ENCODE measurements at places on chromosomes 16 and 17.

DNA sequence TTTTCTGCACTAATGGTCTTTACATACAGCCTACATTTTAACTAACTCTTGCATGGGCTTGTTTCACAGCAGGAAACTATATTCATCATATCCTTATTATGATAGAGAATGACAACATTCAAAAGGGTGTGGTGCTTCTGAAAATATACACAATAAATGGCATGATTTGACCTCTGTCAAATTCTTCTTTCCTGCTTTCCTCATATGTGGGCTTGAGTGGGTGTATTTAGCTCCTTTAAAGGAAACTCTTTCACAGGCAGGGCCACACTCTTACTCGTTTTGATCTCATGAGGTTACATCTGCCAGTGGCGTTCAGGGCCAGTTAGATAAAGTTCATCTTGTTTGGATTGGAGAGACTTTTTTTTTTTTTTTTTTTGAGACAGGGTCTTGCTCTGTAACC lies 6.1 kb downstream of the SLC35G3 start:
- DNase-seq = no peak

DNA sequence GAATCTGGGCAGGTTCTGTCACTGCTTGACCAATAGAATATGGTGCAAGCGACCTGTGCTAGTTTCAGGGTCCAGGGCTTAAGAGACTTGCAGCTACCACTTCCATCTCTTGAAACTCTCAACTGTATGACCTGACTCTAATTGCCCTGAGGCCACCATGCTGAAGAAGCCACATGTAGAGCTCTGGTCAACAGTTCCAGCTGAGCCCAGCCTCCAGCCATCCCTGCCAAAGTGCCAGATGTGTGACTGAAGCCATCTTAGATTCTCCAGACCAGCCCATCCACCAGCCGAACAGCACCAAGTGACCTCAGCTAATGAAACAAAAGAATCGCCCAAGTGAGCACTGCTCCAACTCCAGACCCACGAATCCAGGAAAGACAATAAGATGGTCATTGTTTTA lies 3.4 kb upstream of the MT2A start:
- DNase-seq = no peak

- DNase-seq = peak; percentile 32
Observed at GRCh38 chr16:48384520-48385252, 527 bp downstream of the SIAH1 start.

DNA sequence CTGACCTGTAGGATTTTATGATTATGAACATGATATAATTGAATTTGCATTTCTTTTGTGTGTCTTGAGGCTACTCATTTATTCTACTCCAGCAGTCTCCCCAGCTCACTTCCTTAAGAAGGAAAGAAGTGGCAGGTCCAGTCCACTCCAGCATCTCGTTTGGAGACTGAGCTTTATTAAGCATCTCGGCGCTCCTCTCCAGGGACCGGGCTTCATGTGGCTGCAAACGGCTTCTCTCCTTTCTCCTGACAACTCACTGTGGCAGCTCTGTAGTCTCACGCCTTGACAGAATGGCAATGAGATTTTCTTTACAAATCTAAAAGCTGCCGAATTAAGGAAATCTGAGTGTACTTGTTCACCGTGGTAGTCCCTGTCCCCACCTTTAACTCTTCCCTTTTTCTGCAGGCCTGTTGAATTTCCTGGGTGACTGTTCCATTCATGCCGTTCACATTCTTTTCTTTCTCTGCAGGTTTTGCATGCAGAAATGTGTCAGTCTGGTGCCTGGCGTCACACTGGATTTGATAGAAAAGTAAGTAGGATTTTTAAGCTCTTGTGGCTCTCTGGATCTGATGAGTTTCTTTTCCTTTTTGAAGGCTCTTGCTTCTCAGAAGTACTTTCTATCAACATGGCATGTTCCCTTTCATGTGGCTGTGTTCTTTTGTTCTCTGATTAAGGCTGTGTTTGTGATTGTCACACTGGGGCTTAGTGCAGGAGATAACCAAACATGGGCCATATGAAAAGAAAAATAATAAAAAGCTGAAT lies 200.5 kb upstream of the CHMP6 start:
- DNase-seq = no peak

DNA sequence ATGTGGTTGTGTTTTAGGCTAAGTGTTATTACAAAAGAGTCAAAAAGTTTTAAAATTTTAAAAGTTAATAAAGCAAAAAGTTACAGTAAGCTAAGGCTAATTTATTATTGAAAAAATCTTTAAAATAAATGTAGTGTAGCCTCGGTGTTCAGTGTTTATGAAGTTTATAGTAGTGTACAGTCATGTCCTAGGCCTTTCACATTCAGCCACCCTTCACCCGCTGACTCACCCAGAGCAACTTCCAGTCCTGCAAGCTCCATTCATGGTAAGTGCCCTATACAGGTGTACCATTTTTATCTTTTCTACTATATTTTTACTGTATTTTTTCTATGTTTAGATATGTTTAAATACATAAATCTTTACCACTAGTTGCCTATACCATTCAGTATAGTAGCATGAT lies 98.5 kb upstream of the RPRML start:
- DNase-seq = no peak

- DNase-seq = no peak
Observed at GRCh38 chr17:27609611-27610303, 21.2 kb upstream of the LGALS9 start.

DNA sequence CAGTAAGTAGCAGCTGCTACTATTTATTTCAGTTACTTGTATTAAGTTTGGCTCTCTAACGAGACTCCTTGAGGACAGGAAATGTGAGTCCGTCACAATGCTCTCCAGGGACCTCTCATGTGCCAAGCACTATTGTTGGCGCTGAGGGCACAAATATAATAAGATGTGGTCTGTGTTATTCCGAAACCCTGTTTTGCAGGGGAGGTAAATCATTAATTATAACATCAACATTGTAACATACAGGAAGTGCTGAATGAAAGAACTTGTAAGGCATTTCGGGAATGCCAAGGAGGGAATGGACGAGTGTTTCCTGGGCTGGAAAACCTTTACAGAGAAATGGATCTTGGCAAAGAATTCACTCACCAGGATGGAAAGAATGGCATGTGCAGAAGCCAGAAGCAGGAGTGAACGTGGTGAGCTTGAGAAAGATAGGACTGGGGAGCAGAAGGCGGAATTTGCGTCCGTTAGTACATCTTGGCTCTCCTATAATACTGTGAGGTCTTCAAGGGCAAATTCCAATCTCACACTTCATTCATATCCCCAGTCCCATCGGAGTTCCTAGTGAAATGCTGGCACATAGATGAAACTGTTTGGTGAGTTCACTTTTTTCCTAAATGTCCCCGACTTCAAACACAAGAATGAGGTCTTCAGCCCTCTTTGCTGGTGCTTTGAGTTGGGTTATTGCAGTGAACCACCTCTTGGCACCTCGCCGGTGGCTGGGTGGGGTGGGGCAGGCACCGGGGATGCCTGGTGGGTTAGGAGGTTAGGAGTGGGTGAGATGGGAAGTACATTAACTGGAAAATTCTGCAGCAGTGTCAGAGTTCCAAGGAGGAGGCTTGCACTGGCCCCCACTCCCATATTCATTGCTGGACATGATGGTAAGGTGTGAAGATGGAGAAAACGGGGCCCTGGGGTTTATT lies 11.5 kb downstream of the TAC4 start:
- no peak for DNase-seq

DNA sequence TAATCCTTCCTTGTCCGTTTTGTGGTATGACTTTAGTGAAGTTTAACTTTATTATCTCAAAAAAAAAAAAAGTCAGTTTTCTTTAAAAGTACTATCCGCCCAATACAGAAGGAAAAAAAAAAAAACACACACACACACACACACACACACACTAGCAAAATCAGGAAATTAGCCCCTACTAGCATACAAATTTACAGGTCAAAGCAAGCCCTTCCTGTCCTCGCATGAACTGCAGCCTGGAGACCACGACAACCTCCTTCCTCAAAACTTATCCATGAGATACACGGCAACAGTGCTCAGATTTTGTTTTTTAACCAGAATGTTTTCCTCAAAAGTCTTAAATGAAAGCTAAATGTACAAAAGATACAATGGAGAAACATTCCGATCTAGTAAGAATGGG lies 16.2 kb downstream of the NCOR1 start:
- DNase-seq = no peak

- DNase-seq = no peak
Observed at GRCh38 chr17:81309859-81310839, 15.0 kb upstream of the SLC38A10 start.

- peak; percentile 49 for DNase-seq
Observed at GRCh38 chr16:81723098-81723723, 55.9 kb upstream of the PLCG2 start.

DNA sequence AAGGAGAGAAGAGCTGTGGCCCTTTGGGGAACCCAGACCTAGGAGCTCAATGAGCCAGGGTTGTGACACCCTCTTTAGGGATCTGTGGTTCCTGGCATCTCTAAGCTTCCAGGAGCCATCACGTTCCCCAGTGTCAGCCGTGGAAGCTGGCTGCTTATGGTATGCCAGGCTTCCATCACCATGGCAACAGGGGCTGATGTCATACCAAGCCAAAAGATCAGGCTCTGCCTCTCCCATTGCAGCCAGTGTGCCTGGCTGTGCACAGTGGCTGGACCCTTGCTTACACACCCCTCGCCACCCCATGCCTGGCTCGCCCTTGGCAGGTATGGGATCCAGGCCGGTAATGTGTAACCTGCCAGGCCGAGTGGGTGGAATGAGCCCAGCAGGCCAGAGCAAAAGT lies 91.1 kb downstream of the SSH2 start:
- no peak for DNase-seq

- DNase-seq = peak; percentile 78
Observed at GRCh38 chr17:8939496-8940334, 25.8 kb downstream of the PIK3R5 start.

DNA sequence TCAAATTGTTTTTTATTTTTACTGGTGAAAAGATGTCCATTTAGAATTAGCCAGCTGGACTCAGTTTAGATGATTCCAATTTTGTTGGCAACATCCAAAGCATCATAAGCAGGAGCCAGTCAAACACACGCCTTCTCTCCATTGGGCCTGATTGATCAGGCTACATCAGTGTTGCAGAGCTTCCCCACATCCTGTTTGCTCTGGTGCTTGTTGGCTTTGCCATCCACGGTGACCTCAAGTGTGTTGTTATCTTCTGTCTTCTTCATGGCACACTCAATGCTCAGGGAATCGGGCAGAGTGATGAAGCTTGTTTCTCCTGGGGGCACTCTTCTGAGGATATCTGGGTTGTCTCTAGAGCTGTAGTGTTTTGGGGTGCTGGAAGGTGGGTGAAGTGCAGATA lies 6.3 kb upstream of the NETO2 start:
- DNase-seq = no peak

DNA sequence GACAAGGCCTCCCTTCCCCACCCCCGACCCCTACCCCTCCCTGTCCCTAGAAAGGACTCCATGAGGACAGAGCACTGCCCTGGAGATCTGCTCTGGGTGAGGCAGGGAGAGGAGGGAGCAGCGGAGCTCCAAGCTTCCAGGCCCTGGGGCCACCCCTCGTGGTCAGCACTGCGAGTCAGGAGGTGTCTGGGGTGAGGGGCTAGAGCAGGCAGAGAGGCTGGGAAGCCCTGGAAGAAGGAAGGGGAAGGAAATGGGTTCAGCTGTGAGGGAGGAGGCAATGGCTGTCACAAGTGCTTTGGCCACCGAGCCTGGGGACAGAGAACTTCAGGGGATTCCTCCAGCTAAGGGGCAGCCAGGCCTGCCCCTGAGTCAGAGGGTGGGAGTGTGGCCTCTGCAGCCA lies 28.2 kb upstream of the DNAI2 start:
- no peak for DNase-seq

- DNase-seq = no peak
Observed at GRCh38 chr17:28812748-28813377, 29.7 kb downstream of the FAM222B start.

DNA sequence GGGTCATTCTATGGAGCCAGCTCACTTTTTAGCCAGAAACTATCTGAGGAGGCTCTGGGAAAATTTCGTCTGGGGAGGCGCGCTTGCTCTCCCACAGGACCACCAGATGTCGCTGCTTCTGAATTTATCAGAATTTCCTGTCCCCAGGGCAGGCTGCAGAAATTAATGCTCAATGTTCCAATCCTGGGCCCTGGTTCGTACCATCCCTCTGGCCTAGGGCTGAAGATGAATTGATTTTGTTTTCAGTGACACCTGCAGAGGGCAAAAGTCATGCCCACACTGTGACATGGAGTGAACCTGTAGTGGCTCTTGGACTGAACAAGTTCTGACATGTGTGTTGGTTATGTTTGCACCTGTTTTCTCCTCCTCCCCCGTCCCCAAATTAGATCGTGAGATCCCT lies 482.6 kb downstream of the NPIPA7 start:
- DNase-seq = peak; percentile 53

- DNase-seq = no peak
Observed at GRCh38 chr17:37295888-37296287, 79.9 kb upstream of the C17orf78 start.

GRCh38 chr16:24234737-24235136 lies 21.4 kb upstream of the CACNG3 start:
- DNase-seq = no peak

DNA sequence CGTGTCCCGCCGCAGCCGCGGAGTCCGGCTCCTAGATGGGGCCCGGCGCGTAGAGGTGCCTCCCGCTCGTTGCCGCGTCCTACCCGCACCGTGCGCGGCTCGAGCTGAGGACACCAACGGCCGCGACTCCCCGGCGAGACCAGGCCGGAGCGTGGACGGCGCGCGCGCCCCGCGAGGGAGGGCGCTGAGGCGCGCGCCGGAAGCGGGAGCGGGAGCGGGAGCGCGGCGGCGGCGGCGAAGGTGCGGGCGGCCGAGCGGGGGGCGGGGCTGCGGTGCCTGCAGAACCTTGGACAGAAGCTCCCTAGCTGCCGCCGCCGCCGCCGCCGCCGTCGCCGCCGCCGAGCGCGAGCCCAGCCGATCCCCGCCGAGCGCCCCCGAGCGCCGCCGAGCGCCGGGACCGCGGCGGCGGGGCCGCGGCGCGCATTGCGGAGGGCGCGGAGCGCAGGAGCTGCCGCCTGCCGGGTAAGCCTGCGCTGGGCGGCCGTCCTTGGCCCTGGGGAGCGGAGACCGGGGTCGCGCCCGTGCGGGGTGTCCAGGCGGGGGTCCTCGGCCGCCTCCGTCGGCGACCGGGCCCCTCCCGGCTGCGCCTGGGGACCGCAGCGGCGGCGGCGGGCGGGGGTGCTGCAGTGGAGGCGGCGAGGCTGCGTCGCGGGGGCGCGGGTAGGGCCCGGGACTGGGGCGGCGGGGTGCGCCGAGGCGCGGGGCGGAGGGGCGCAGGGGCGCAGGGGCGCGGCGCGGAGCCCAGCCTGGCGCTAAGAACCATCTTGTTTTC lies at the start of gene CDK5R1:
TSS of gene CDK5R1 (plus strand) at position 293 of the 772 bp plus-strand sequence. CDS start 628 bp downstream, outside the sequence.
- peak; percentile 75 for DNase-seq

Measured in stimulated activated naive CD8-positive, alpha-beta T cell treated with anti-CD3 and anti-CD28 coated beads, Interleukin-15, amount 100 ng/mL, for 72 hours (primary cell).